ENCODE measurements at places on chromosomes 5 and 9.

GRCh38 chr5:109743770-109744212 lies 54.1 kb downstream of the MAN2A1 start:
- DNase-seq: peak; percentile 99

- no peak for DNase-seq
These were observed 347.5 kb upstream of the CCNG1 start for GRCh38 chr5:163089926-163090325.

- DNase-seq: no peak
These were observed 210.4 kb upstream of the ELAVL2 start for GRCh38 chr9:24036459-24036858.

DNA sequence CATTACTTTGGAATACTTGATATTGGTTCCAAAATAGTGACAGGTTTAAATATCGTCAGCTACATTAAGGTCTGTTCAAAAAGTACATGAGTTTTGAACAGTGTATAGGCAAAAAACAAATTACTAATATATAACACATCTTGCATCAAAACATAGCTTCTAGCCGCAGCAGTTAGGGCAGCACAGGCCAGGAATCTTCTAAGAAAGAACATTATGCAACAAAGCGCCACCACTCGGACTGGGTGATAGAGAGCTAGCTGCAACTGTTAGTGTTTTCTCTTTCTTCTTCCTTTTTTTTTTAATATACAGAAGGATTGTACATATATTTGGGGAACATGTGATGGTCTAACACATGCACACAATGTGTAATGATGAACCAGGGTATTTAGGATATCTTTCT lies 504.5 kb downstream of the NR2F1-AS1 start:
- DNase-seq: no peak

GRCh38 chr9:138007918-138008841 lies 130.6 kb downstream of the CACNA1B start:
- peak; percentile 5 for DNase-seq

GRCh38 chr5:141816598-141817399 lies 61.4 kb downstream of the PCDH1 start:
- no peak for DNase-seq

GRCh38 chr5:178467568-178468195 lies 122.5 kb downstream of the COL23A1 start:
- DNase-seq: no peak

DNA sequence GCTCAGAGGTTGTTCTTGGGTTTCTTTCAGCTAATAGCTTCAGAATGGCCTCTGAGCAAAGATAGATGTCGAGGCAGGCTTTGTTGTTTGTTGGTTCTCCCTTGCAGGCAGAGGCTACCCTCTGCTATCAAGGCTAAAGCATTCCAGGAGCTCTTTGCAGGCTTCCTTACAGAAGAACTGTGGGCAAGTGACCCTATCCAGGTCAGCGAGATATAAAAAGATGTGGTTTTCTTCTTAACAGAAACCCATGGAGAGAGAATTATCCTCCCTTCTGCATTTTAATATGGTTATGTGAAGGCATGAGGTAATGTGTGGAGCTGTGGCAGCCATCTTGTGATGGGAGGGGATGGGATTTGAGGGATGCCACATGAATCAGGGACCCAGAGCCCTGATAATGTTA lies 67.0 kb downstream of the TLE4 start:
- DNase-seq: no peak

DNA sequence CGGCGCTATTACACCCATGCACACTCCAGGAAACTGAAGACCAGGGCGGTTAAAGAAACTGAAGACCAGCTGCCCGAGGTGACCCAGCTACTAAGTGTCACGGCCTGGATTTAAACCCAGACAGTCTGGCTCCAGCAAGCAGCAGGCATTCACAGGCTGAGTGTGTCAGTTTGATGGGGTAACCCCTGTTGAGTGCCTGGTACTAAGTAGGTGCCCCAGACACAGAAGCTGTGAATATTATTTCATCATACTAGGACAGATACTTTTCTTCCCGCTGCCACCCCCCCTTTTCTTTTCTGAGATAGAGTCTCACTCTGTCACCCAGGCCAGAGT lies 7.3 kb downstream of the ENG start:
- DNase-seq: no peak

- no peak for DNase-seq
These were observed 40.4 kb upstream of the MAN2A1 start for GRCh38 chr5:109649318-109649717.

DNA sequence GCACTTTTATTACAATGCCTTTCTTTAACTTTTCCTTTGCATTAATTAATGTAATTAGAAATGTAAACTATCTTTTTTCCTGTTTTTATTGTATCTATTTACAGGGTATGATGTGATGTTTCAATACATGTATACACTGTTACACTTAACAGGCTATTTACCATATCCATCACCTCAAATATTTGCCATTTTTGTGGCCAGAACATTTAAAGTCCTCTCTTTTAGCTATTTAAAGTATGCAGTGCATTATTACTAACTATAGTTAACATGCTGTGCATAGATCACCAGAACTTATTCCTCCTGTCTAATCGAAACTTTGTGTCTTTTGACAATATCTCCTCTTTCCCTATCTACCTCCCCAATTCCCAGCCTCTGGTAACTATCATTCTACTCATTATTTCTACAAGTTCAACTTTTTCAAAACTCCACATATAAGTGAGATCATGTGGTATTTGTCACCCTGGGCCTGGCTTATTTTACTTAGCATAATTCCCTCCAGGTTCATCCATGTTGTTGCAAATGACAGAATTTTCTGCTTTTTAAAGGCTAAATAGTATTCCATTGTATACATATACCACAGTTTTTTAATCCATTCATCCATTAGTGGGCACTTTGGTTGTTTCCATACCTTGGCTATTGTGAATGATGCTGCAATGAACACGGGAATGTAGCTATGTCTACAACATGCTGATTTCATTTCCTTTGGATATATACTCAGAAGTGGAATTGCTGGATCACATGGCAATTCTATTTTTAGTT lies 32.8 kb downstream of the OR2K2 start:
- no peak for DNase-seq

DNA sequence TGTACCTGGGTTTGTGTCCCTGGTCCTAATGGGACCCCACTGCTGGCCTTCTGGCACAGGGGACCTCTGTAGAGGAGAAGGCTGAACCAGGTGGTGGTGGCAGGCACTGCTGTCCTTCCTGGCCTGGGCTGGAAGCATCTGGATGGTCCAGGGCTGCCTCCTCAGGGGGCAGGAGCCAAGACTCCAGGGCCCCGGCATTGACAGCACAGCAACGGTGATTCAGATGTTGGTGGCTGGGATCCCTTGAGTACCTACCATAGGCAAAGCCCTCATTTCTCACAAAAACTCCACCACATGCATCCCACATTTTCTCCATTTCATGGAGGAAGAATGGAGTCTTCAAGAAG lies 15.0 kb downstream of the FGD3 start:
- no peak for DNase-seq

- peak; percentile 58 for DNase-seq
These were observed 35.3 kb downstream of the ERBIN start for GRCh38 chr5:65961633-65962032.

GRCh38 chr5:138252944-138253343 lies 21.5 kb downstream of the GFRA3 start:
- no peak for DNase-seq

- DNase-seq: peak; percentile 22
These were observed 920.4 kb upstream of the DMAC1 start for GRCh38 chr9:8719833-8720486.

GRCh38 chr5:83475935-83476814 lies 4.6 kb downstream of the VCAN start:
- DNase-seq: peak; percentile 66

GRCh38 chr5:170591054-170591453 lies 87.2 kb downstream of the KCNIP1 start:
- DNase-seq: peak; percentile 74

DNA sequence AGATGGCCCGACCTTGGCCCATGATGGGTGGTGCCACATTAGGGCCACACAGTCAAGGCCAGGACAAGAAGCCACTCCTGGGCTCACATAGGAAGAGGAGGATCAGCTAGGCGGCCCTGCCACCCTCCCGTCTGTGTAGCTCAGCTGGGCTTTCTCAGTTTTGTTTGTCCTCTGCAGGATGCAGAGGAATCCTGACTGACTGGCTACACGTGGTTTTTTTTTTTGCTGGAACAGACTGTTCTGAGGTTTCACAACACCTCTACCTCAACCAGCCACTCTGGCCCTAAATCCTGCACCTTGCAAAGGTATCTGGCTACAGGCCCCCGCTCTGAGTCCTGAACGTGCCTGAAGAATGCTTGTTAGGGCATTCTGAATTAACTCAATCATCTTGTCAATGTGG lies 88.3 kb upstream of the MSX2 start:
- no peak for DNase-seq

GRCh38 chr5:141850244-141850768 lies 27.9 kb downstream of the PCDH1 start:
- DNase-seq: peak; percentile 53

GRCh38 chr9:24351258-24351657 lies 194.4 kb downstream of the IZUMO3 start:
- DNase-seq: no peak

GRCh38 chr5:52735139-52735538 lies 52.6 kb upstream of the ITGA1 start:
- DNase-seq: no peak

DNA sequence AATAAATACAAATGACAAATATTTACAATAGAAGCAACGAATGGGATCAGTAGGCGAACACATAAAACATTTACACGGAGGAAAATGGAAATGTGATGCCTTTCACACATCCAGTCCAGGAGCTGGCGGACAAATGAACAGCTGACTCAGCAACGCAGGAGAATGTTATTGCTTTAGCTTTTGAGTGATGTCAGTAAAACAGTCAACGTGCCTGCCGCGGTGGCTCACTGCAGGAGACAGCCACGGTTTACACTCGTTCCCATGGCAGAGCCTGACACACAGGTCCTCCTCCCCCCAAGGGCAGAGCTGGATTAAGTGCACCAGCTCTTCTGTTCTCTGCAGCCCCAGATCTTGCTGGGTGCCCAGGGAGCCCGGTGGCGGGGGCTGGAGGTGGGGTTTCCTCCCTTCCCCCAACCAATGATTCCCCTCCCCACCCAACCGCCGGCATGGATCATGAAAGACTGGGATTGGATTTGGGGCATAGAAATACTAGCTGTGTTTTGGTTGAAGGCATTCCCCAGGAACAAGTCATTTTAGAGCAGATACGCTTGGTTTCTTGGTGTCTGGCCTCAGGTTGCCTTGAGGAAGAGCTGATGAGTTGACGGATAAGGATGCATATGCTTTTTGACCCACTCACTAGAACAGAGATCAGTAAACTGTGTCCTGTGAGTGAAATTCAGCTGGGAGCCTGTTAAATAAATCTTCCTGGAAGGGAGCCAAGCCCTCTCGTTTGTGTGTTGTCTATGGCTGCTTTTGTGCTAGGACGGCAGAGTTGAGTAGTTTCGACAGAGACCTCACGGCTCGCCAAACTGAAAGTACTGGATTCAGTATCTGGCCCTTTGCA lies 12.5 kb downstream of the STC2 start:
- peak; percentile 96 for DNase-seq

- DNase-seq: no peak
These were observed 7.5 kb downstream of the ADAMTS13 start for GRCh38 chr9:133429641-133430161.

DNA sequence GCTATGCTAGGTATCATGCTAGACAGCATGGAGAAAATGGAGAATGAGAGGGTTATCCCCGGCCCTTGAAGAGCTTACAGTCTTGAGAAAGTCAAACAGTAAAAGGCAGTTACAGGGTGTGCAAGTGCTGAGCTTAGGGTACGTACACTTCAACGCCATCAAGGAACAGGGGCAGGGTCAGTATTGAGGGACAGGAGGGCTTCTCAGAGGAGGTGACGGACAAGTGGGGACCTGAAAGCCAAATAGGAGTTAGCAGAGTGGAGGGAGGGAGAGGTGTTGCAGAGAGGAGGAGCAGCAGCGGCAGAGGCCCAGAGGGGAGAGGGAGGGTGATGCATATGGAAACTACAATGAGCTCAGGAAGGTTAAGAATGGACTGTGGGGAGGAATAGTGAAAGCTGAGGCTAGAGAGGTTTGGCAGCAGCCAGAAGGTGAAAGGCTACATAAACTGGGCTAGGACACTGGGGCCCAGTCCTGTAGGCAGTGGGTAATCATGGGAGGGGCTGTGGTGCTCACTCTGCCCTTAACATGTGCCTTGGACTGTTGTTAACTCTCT lies 88.0 kb downstream of the NRG2 start:
- no peak for DNase-seq

DNA sequence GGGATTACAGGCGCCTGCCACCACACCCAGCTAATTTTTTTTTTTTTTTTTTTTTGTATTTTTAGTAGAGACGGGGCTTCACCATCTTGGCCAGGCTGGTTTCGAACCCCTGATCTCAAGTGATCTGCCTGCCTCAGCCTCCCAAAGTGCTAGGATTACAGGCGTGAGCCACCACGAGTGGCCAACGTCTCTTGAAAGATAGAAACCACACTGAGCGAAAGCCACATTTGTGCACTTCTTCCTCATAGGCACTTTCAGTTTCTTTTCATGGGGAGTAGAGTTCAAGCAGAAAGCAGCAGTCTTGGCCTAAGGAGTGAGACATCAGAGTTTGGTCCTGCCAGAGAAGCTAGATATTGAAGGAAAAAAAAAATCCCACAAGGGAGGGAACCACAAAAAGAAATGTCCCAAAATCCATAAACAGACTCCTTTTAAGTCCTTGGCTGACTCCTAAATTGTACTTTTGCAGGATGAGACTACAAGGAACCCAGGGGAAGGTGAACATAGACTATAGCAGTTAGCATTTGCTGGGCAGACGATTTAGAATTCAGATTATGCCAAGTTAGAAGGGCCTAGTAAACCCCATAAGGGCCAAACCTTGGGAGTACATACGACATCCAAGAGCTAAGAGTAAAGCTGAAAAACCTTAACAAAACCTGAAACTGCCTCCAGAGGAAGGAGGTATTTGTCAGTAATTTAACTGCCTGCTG lies 43.9 kb upstream of the GLIPR2 start:
- DNase-seq: peak; percentile 18

DNA sequence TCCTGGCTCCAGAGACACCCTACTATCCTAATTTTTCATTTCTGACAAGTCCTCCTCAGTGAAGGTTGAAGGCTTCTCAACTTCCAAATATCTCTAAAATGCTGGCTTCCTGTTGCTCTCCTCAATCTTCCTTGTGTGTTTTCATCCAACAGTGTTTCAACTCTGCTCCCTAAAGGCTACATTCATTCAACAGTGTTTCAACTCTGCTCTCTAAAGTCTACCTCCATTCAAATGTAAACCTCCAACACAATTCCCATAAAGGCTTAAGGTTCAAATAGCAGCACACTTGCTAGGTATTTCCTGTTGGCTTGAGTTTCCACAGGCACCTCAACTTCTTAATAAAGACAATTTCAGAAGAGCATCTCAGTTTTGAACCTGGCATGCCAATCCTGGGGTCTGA lies 164.8 kb downstream of the HINT1 start:
- no peak for DNase-seq

GRCh38 chr5:132557478-132558172 lies 848 bp downstream of the RAD50 start:
- peak; percentile 76 for DNase-seq

DNA sequence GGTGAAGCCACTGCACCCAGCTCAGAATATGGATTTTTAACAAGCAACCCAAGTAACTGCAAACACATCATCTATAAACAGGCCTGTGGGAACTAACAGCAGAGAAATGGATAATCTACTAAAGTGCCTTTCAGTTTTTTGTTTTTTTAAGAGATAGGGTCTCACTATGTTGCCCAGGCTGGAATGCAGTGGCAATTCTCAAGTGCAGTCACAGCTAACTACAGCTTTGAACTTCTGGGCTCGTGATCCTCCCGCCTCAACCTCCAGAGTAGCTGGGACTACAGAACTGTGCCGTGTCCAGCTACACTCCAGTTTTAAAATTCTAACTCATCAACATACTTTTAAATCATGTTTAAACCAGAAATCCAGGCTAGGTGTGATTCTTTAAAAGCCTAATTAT lies 11.9 kb downstream of the TUT7 start:
- no peak for DNase-seq

GRCh38 chr9:71483436-71483835 lies 284.9 kb downstream of the CEMIP2 start:
- DNase-seq: no peak

Measured in kidney tubule cell (primary cell).